ENCODE measurements at places on chromosomes 11 and 22.

- DNase-seq, result peak; percentile 82
These were observed 90.1 kb downstream of the ETS1 start for GRCh38 chr11:128497061-128497775.

DNA sequence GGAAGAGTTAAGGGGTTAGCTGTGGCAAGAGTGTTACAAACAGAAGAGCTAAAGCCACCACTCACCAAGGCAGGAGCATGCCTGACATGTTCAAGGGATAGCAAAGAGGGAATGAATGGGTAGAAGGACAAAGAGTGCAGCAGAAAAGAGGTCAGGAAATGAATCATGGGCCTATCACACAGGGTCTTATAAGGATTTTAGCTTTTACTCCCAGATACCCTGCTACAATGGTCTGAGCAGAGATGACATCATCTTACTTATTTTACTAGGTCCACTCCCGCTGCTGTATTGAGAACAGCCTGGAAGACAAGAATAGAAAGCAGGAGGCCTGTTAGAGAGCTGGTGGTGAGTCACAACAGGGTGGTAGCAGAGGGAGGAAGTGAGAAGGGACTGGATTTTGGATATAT is 9.8 kb downstream of the TRAF6 start:
- DNase-seq, result peak; percentile 3

DNA sequence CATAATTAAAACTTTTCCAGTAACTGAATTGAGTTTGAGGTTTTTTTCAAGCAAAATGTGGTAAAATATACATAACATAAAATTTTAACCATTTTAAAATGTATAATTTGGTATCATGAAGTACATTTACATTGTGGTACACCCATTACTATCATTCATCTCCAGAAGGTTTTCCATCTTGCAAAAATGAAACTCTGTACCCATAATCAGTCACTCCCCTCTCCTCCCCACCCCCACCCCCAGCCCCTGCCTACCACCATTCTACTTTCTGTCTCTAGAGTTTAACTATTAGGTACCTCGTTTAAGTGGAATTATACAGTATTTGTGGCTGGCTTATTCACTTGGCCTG is 63.7 kb downstream of the MICAL2 start:
- no peak for DNase-seq

GRCh38 chr11:100269516-100269915 is 417.6 kb upstream of the ARHGAP42 start:
- no peak for DNase-seq

DNA sequence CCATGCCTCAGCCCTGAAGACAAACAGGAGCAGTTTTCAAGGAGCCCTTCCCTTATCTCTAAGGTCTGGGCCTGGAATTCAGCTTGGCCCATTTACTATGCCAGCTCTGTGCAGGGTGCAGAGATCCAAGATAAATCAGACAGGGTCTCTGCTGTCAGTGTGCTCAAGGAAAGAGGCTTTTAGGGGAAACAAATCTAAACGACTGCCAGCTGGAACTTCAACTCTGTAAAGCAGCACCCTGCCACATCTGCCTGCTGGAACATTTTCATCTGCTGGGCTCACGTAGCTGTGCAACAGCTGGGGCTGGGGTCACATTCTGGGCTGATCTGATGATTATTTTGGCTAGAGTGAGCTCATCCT is 19.8 kb upstream of the EHF start:
- DNase-seq, result no peak

DNA sequence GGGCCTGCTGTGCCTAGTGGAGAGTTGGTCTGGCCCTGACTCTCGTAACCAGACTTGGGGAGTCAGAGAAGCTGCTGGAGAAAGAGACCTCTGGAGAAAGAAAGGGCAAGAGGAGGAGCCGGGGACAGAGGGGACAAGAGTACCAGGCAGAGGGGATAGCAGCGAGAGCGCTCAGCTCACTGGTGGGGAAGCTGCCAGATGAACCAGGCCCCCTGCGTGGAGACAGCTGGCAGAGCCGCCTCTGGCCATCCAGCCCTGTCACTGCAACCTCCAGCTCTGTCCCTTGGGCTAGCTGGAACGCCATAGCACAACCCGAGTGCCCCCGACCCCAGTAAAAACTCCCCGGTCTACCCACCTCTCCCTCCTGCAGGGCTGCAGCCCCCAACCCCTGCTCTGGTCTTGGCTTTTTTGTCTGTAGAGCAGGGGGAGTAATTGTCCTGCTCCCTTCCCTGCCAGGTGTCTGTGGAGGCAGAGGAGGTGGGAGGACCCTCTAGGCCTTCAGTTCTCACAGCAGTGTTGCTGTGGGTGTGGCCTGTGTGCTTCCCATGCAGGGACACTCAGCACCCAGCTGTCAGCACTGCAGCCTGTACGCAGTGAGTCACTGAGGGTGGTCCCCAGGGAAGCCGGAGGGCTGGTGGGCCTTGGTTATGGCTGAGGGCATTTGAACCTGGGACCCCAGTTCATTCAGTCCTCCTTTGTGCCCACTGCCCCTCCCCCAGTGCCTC is 4.8 kb upstream of the SUN2 start:
- DNase-seq, result no peak

GRCh38 chr11:58654908-58655296 is 32.4 kb downstream of the CNTF start:
- DNase-seq, result no peak

GRCh38 chr11:83663446-83663845 is 377.3 kb upstream of the CCDC90B start:
- DNase-seq, result peak; percentile 53

- DNase-seq, result no peak
These were observed 4.7 kb downstream of the FCHSD2 start for GRCh38 chr11:73137262-73137943.

DNA sequence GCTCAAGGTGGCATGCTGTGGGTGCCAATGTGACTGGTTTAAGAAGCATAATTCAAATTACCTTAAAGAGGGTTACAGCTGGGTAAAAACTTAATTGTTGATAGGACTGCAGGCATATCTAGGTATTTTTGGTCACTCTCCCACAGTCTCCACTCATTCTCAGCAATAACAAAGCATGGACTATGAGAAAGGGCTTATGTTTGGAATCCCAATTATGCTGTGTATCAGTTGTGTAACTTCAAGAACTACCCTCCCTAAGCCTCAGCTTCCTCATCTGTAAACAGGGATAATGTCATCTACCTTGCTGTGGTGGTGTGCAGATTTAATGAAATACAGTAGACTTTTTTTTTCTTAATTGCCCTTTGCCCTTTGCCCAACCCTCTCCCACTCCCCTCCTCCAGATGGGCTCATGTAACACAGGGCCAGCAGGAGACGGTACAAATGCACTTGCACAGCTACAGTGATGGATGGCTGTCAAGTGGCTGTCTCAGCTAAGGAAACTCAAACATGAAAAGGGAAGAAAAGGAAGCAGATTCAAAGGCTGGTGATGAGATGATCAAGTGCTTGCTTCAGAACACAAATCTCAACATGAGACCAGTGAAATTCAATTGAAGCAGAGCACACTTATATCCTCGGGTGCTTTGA is 37.6 kb downstream of the MAP6 start:
- DNase-seq, result no peak

- no peak for DNase-seq
These were observed 19.4 kb upstream of the SUSD2 start for GRCh38 chr22:24161909-24162308.

DNA sequence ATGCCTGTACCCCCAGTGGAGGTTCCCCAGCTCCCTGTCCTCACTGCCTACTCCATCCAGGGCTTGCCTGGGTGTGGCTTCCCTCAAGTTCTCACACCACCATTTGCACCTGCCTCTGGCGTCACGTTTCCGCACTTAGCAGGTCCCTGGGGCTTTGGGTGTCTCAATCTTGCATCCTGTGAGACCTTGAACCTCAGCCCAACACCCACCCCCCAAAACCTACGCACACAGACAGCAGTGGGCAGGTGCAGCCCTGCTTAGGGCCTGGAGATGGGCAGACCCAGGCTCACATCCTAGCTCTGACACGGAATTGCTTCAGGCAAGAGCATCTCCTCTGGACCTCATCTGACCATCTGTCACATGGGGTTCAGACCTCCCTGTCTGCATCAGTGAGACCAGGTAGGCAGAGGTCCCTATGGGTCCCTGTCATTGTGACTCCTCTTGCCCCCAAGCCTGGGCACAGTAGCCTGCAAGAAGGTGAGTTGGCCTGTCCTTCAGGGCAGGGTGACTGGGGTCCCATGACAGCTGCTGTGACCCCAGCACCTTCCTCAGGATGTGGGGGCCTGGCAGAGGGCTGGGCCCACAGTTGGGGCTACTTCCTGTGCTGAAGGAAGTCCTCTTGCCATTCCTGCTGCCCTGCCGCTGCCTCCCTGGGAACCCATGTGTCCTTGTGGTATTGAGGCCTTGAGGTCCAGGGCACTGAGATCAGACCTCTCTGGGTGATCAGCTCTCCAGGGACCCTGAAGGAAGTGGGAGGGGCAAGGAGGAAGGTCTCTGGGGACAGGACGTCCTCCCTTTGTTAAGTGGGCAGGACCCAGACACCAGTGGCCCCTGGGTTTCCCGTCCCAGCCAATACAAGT is 2.0 kb downstream of the SIPA1 start:
- DNase-seq, result no peak

GRCh38 chr11:61737636-61738386 is 14.6 kb upstream of the MYRF start:
- DNase-seq, result no peak

Measured in Caki2 (cell line).